Activated CD4-positive, alpha-beta T cell treated with anti-CD3 and anti-CD28 coated beads, Interleukin-2, amount 10 ng/mL, durations not matched to agents 24 days and 14 days (primary cell): ENCODE measurements at places on chromosomes 7 and 10.

DNA sequence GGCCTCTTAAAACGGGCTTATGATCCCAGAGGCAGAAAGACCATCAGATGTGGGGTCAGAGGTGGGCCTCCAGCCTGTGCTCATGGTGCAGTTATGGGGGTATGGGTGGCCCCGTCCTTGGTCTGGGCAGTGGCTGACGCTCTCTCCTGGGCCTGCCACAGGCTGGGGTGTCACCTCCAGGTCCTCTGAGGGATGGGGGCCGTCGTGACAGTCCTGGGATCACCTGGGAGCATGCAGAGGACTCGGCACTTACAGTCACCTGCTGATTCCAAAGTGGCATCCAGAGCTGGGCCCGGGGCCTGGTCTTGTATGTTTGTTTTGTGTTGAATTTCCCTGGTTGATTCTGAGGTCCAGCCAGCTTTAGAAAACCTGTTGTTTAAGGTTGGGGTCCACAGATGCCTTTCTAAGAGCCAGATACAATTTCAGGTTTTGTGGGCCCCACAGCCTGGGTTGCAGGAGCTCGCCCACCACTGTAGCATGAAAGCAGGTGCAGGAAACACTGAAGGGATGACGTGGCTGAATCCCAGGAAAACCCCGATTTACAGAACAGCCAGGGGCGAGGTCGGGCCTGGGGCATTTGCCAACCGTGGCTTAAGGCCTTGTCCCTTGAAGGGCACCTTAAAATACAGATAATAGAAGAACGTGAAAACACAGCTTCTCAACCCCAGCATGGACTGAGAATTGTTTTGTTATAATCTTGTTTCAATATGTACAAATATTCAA is 170.7 kb upstream of the PPP2R2D start:
- no peak for DNase-seq

DNA sequence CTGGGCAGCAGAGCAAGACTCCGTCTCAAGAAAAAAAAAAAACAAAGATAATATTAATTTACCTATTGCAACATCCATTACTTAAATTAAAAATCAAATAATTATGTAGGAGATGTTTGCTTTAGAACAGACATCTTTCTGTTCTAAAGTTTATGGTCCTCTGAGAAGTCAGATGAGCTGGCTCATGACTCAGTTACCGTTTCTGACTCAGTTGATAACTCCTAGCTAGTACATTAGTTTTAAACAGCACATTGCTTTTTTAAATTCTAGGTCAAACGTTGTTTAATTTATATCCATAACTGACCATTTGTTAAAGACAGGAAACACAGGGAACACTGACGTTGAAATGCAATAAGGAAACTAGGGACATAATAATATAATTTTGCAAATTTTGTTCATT is 162.7 kb downstream of the ETV1 start:
- DNase-seq: no peak

DNA sequence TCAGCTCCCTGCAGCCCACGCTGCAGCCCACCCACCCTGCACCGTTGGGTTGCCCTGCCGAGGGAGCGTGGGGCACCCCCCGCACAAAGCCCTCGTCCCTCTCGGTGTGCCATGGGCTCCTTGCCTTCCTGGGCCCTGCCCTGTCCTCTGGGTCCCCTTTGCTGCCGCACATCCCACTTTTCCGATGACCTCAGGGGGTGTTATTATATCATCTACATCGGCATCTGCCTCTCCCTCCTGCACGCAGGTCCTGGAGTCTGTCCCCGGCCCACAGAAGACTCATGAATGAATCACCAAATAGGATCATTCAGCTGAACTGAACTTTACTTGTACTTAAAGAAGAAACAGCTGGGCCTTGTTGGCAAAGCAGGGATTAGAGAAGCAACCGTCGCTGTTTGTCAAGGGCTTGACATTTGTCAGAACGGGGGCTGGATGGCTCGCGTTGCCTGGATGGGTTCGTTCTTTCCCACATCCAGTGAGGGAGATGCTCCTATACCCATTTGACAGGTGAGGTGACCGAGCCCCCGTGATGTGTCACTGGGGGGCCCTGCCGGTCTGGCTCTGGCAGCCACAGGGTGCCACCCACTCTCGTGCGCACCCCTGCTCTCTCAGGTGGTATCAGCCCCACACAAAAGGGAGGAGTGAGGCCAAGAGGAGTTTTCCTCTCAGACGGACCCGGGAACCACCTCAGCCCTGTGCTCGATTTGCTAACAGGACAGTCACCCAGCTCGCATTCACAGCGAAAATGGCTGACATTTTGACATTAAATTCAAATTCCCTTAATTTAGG is 58.6 kb upstream of the EBF3 start:
- DNase-seq: no peak

- no peak for DNase-seq
Measured at GRCh38 chr7:591856-592628, 72.4 kb upstream of the PDGFA start.

GRCh38 chr10:133272301-133272963 is 4.2 kb downstream of the ADAM8 start:
- no peak for DNase-seq

- DNase-seq: no peak
Measured at GRCh38 chr7:34042406-34042805, 137.1 kb downstream of the BMPER start.

DNA sequence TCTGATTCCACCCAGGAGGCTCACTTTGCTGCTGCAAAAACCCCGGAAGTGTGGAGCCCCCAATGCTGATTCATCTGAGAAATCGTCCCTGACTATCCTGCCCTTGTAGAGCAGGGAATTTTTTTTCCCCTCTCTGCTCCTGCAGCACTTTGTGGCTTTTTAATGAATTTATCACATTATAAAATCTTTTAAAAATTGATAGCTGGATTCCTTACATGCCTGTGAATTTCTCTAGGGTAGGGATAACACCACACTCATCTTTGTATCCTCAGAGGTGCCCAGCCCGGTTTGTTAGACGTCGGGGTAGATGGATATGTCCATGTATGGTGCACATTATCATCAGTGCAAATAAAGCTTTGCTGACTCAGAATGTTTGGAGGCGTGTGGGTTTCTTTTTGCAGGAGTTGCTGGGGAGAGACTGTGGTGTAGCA is 185.7 kb downstream of the STK31 start:
- no peak for DNase-seq

DNA sequence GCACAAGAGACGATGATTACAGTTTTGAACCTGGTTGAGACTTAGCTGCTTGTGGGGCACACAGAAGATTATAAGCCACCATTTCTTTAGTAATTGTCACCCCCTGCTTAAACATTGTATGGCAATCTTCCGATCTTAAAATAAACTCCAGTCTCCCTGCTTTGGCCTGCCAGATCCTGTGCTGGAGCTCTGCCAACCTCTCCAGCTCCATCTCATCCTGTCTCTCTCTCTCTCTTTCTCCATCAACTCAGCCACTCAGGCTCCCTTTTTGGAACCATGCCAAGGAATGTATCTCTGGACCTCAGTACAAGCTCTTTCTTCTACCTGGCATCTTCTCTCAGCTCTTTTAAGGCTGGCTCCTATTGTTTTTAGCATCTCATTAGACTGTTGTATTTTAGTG is 1053.2 kb downstream of the REEP3 start:
- no peak for DNase-seq

- no peak for DNase-seq
Measured at GRCh38 chr7:12701433-12701832, 14.0 kb downstream of the ARL4A start.

DNA sequence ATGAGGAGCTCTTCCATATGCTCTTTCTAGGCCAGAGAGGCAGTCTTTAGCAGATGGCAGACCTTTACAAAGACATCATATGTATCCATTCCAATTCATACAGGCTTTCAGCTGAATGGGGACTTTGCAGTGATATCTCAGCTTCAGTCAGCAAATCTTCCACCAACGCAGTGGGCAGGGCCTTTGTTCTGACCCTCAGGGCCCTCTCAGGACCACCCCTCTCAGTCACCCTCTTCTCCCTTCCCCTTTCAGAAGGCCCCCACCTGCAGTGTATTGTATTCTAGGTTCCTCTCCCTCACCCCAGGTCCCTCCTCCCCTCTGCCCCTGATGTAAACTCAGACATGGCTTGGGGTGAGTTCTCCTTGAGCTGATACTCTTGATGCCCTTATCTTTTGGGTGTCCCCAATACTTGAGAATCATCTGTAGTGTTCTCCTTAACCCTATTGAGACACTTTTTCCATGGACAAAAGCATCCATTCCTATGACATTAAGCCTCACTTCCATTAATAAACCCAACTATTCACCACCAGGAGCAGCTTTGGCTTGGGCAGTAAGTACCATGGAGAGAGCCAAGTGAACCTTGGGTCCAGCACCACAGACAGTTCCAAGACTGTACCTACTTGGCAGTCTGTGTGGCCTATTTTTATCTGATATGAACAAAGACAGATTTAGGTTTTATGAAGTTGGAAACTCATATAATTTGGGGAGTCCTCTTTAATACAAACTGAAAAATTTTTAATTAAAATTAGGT is 62.7 kb downstream of the ADCYAP1R1 start:
- no peak for DNase-seq

GRCh38 chr7:149562602-149563001 is 65.0 kb upstream of the ZNF746 start:
- DNase-seq: no peak

- DNase-seq: no peak
Measured at GRCh38 chr7:144908943-144909556, 73.2 kb upstream of the TPK1 start.

GRCh38 chr10:114477285-114477684 is 73.0 kb upstream of the AFAP1L2 start:
- DNase-seq: no peak

DNA sequence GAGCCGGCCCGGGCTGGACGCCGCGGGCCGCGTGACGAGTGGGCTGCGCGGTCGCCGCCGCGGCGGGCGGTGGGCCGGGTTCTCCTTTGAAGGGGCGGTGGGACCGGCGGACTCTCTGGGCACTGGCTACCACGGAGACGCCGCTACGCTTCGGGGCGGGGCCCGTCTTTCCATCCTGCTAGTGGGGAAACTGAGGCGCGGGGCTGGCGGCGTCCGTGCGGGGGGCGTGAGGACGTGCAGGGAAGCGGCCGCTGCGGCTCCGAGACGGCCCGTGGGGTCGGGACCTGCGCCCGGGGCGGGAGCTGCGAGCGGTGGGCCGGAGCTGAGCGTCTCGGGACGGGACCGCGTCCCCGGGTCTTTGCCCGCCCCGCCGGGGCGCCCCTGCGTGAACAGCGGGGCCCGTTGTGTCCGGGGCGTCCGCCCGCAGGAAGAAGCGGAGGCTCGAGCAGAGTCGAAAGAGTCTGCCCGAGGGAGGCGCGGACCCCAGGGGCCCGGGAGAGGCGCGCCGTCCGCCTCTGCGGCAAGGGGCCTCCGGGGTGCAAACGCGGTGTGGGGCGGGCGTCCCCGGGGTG is 548 bp upstream of the BNIP3 start:
- no peak for DNase-seq

GRCh38 chr7:28135760-28136159 is 44.8 kb downstream of the JAZF1 start:
- DNase-seq: no peak

DNA sequence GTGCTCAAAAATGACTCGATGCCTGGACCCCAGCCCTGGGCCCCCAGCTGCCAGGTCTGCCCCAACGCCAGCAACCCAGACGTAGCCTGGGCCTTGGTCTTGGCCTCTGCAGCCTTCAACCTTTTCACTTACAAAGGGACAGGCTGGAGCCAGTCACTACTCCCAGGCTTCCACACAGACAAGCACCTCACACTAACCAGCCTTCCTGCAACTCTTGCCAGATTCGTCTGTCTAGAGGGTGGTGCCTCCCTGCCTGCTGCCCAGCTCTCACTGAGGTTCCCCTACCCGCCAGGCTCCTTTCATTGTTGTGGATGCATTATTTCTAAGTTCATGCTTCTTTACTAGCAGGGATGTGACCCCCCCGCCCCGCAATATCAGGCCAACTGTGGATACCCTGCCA is 56.3 kb downstream of the NUDCD3 start:
- DNase-seq: no peak

- peak; percentile 71 for DNase-seq
Measured at GRCh38 chr7:149860821-149861727, 12.7 kb upstream of the ATP6V0E2 start.

GRCh38 chr7:117830422-117830954 is 42.8 kb downstream of the CTTNBP2 start:
- no peak for DNase-seq

GRCh38 chr7:4878336-4879335 is 4.9 kb downstream of the RADIL start:
- DNase-seq: no peak

GRCh38 chr10:118729200-118729599 is 25.6 kb downstream of the CACUL1 start:
- no peak for DNase-seq

DNA sequence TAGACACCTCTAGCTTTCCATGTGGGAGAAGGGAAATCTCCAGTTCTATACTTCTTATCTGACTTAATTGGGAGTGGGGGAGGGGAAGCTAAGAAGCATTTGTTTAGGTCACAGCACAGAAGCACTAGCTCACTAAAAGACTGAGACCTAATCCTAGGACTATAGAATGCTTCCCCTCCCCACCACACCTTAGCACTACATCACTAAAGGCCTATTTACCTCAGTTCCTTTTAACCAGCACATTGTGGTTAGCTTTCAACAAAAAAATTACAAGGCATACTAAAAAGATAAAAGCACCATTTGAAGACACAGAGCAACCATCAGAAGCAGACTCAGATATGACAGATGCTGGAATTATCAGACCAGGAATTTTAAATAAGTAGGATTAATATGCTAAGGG is 53.8 kb upstream of the ADRA2A start:
- DNase-seq: no peak

- DNase-seq: no peak
Measured at GRCh38 chr7:44974549-44974948, 4.3 kb downstream of the MYO1G start.

DNA sequence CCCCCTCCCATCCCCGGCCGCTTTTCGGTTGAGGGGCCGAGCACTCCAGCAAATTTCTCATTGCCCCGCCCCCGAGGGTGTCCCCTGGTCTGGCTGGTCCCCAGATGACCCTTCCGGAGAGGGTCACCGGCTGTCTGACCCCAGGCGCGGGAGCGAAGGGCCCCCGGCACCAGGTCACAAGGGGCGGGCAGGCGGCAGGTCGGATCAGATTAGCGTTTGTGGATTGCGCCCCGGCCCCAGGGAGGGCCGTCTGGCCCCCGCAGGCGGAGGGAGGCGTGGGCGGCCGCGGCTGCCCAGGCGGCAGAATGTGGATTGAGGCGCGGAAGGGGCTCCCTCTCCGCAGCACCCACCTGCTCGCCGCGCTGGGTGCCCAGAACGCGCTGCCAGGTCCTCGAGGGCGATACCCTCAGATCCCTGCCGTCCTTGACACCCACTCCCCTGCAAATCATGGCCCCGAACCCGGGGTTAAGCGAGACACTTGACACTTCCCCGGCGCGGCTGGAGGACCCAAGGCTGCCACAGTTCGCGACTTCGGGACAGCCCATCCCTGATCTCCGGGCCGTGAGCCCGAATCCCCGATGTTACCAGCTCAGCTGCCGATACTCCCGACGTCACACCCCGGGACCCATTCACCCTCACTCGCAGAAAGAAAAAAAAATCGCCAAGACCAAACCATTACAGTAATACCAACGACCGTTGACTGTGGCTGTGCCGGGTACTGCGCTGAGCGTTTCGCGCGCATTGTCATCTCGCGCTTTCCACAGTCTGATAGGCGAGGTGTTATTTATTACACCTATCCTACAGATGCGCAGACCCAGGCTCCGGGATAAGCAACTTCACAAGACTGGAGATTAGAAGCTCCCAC is 953 bp downstream of the NODAL start:
- DNase-seq: peak; percentile 69
